ENCODE measurements at places on chromosomes 2 and 18.

- DNase-seq, result no peak
Measured at GRCh38 chr18:80233201-80233835, 14.0 kb downstream of the PARD6G start.

DNA sequence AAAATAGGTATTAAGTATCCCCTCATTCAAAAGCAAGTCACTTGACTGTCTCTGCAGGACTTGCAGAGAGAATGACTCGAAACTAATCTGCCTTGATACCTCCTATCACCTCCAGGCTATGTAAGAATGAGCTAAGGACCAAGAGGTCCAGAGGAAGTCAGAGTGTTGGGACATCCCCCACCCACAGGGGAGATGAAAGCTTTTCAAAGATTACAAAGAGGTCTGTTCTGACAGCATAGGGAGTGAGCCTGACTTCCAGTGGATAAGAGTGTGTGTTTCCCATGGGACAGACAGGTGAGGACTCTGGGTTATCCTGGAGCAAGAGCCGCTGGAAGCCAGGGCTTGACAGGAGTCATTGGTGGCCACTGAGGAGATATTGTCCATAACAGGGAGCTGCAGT lies 85.0 kb upstream of the TACR1 start:
- DNase-seq, result no peak

GRCh38 chr2:219728991-219729487 lies 101.6 kb downstream of the SLC4A3 start:
- DNase-seq, result no peak

- DNase-seq, result no peak
Measured at GRCh38 chr2:182646763-182647498, 69.1 kb upstream of the DNAJC10 start.

DNA sequence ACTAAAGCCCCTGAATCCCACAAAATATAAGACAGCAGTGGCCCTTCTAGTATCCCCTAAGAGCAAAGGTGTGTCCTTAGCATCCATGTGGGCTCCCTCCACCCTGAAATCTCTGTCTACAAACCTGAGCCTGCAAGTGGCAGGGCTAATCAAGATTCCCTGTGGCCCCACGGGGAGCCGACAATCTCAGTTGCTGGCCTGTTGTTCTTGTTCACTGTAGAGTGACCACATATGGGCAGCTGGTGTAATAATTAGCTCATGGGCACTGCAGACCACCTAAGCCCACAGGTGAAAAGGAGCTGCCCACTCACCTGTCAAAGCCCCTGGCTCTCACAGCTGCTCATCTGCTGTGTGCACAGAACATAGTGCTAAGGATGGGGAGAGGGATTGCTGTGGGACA lies 102.3 kb downstream of the MRO start:
- DNase-seq, result no peak

DNA sequence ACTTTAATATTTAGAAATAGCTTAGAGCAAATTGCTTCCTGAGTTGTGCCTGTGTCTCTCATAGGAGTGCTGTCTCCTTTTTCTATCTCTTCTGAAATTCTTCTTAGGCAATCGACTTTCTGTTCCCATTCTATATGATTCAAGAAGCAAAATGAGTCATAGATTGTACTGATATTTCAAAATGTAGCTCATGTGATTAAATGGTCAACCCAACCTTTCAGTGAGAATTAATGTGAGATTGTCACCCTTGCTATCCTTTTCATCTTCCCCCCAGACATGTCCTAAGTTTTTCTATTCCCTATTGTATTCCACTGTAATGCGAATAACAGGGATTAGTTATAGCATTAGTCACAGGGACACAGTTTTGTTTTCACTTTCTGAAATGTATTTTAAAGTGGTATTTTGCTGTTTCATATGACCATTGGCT lies 413.6 kb downstream of the THSD7B start:
- no peak for DNase-seq

- DNase-seq, result no peak
Measured at GRCh38 chr2:12715258-12716031, 1.3 kb upstream of the TRIB2 start.

DNA sequence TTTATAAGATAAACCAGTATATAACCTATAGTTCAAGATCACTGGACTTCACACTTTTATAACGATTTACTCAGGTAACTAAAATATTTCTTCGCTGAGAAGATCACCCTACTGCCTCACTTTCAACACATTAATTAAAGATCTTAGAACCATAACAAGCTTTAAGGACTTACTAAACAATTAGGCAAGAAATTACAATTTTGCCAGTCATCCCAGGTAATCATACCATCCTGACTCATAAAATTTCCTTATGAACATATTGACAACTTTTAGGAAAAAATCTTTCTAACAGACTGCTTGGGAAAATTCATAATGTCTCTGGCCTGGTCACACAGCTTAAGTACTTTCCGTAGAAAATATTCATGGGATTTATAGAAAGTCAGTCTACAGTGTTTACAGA lies 223.2 kb downstream of the NRXN1 start:
- DNase-seq, result no peak

DNA sequence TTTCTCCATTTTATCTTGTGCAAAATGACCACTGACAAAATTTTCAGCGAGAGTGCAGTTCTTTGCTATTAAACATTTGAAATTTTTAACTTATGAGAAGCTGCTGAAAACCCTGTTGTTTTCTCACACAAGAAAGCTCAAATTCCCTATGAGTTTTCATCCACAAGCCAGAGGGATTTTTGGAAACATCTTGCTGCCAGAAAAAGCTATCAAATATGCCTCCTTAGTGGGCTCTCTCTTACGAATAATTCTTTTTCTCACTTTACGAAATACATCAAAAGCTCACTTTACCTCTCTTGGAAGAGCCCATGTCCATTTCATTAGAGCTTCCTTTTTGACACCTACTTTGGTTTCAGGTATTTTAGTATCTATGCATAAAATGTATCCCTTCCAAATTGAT lies 202.9 kb downstream of the KCNH7 start:
- no peak for DNase-seq

DNA sequence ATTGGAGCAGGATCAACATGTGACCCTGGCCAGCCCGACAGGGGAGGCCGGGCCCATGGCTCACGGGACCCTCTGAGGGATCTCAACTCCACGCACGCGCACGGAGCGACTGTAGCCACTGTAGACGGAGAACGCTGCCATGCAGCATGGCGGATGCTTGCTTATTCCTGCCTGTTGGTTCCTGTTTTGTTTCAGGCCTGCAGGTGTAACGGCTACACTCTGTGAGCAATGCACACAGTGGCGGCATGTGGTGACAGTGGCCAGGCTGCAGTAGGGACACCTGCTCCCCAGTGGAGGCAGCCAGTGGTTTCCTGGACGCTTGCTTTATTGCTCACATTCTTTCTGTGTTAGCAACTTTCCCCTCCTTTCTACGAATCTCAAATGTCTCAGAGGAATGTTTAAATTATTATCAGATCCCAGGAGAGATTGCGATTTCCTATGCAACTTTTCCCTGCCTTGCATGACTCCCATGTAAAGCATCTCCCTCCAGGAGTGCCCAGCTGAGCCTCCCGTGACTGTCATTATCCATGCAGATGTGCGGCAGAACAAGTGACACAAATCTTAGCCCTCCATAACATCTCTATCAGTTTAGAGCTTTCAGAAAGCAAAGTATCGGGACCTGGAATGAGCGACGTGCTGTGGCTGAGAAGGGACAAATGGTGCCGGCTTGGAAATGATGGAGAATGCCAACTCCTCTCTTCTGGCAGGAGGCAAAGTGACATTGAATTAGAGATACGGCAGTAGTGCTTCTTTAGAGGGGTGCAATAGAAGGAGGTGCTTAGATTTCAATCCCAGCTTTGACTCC lies 209.7 kb downstream of the ASB1 start:
- DNase-seq, result no peak

- DNase-seq, result no peak
Measured at GRCh38 chr2:232809349-232810124, 33.2 kb upstream of the KCNJ13 start.

DNA sequence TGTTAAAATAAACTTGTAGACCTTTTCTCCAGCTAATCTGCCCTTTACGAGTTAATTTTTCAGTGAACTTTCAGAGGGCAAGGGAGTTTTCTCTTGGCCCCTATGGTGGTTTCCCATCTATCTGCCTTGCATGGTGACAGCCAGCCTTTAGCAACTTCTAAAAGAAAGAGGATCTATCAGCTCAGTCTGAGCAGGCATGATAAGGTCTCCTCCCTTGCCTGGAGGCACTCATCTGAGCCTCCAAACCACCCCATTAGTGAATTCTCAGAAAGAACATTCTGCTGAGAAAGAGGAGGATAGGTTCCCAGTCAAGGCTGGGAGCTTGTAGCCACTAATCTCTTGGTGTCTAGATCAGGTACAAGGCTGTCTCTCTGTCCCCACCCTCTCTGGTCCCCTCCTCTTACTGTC lies 10.7 kb upstream of the GYPC start:
- no peak for DNase-seq

GRCh38 chr2:23508066-23508390 lies 123.0 kb downstream of the KLHL29 start:
- no peak for DNase-seq

- no peak for DNase-seq
Measured at GRCh38 chr18:71597219-71597618, 946.9 kb downstream of the CBLN2 start.

DNA sequence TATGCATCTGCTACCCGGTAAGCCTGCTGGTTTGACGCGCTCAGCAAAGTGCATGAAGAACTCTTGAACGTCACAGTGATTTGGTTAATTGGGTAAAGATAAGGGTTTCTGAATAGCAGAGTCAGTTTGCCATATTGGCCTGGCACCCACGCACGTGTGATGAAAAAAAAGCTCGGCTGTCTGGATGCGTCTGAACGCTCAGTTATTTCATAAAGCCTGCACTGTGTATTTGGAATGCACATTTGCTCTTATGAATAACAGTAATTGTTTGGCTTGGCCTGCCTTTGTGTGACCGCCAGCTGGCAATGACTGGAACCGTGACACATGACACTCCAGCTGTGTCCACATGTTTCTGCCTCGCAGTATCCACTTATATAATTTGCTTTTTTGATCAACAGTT lies 129.2 kb upstream of the MEIS1 start:
- DNase-seq, result peak; percentile 90

DNA sequence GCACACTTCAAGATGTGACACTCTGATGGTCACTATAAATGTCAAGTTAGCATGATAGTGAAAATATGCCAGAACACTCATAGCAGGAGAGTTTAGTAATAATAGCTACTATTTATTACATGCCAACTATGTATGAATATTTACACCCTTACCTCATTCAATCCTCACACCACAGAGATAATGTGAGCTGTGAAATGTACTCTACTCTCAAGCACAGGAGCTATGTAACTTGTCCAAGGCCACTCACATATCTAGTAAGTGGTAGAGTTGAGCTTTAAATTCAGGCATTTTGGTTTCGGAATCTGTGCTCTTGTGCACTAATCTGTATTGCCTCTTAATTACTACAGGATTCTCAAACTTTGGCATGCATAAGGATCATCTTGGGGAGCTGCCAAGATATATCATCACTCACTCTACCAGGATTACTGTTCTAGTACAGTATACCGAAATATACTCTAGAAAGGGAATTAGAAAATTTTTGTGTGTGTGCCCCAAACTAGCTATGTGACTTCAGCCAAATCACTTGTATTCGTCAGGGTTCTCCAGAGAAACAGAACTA lies 154.3 kb downstream of the PLCL1 start:
- no peak for DNase-seq
